AG09309 (cell line): ENCODE measurements at places on chromosomes 5 and 9.

- DNase-seq, result no peak
These were observed 21.1 kb upstream of the UBAP2 start for GRCh38 chr9:34069831-34070230.

GRCh38 chr9:34862043-34862442 is 96.0 kb upstream of the PHF24 start:
- DNase-seq, result no peak

DNA sequence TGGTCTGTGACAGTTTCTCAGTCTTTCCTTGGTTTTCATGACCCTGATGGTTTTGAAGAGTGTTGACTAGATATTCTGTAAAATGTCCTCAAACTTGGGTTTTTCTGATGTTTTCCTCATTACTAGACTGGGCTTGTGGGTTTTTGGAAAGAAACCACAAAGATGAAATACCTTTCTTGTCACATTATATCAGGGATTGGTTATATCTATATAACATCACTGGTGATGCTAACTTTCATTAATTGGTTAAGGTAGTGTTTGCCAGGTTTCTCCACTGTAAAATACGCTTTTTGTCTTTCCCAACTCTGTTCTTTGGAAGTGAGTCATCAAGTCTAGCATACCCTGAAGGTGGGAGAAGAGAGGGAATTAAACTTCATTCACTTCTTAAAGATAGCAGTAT is 3.3 kb upstream of the IL31RA start:
- DNase-seq, result no peak

GRCh38 chr5:177124486-177124991 is 9.0 kb upstream of the NSD1 start:
- DNase-seq, result no peak

DNA sequence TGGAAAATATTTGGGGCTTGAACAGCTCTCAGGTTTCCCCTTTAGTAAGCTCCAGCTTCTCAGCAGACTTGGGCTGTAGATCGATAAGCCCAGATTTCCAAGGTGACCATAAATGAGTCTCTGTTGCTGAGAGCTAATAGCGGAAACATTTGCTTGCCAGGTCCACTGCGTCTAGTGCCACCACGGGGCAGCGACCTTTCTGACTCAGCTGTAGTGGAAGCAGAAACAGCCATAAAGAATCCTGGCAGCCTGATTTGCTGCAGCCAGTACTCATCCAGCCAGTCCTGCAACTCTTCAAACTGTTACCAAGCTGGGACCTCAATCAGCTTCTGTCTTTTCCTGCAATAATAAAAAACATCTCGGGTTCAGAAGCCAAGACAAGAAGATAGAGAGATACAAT is 241.7 kb downstream of the DOCK8 start:
- no peak for DNase-seq

DNA sequence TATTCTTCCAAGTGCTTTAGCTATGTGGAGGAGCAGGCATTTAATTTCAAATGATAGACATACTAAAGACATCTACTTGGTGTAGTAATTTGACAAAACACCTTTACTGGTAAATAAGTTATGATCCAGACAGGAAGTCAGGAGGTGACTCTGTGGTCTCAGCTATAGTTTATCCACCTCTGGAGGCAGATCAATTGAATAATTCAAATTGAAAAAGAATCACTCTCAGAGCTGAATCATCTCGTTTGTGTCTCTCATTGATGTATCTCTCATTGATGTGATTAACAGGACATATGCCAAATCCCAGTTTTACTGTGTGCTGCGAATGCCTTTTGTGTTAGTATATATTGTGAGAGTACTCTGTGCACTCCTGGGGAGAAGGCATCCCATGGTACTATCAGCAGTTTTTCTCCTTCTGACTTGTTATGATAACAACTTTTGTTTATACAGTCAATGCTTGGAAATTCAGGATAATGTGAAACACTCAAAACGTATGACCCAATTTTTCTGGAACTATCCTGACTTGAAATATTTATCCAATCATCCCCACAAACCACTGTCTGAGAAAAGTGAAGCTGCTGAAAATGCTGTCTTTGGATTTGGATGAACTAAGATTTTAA is 48.5 kb upstream of the DAB2 start:
- DNase-seq, result no peak

- no peak for DNase-seq
These were observed 166.0 kb downstream of the ADAMTSL1 start for GRCh38 chr9:18639911-18640310.

- DNase-seq, result no peak
These were observed 101.5 kb downstream of the PLCXD3 start for GRCh38 chr5:41408676-41409443.
